ENCODE measurements at places on chromosomes 7 and 10.

GRCh38 chr7:22223807-22224206, 133.1 kb downstream of the RAPGEF5 start:
- no peak for ATAC-seq

DNA sequence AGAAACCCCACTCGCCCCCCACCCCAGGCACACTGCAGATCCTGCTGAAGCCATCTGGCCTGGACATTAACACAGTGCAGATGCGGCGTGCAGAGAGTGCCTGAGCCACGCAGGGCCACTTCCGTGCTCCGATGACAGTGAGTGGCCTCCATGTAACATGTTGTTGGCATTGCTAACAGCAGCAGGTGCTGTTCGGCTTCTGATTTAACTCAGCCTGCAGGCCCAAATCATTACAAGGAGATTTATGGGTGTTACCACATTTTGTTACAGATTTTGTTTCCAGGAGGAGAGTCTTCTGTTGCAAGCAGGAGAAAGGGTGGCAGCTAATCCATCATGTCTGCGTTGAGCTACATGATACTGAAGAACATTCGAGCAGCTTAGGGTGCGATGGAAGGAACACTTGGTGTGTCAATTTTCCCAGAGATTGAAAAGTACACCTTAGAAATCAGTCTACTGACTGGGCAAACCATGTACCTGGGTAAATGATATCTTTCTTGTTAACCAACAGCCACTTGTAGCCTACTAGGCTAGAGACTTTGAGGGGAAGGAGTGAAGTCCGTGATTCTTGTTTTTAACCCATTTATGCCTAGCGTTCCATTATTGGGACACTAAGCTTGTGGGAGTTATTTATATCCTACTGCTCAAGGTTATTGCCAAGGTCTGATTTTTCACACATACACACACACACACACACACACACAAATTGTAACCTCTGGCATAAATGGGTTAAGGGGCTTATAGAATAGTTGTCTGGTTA, 90.0 kb downstream of the JCAD start:
- ATAC-seq: no peak

DNA sequence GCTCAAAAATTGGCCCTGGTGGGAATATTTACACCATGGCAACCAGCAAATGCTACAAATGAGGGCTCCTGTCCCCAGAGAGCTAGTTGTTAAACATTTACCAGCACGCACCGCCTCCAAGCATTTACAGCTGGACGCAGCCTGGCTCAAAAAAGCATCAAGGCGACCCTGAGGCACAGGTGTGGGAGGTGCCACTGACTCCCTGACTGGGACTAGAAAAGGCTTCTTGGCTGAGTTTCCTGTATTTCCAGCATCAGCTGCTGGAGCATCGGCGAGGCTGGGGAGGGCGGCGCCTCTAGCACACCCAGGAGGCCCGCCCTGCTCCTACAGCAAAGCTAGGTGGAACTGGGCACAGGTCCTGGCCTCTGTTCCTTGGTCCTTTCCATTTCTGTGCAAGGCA, 43.5 kb upstream of the ZRANB1 start:
- no peak for ATAC-seq

- no peak for ATAC-seq
Measured at GRCh38 chr10:77016855-77017254, 620.8 kb downstream of the KCNMA1 start.

DNA sequence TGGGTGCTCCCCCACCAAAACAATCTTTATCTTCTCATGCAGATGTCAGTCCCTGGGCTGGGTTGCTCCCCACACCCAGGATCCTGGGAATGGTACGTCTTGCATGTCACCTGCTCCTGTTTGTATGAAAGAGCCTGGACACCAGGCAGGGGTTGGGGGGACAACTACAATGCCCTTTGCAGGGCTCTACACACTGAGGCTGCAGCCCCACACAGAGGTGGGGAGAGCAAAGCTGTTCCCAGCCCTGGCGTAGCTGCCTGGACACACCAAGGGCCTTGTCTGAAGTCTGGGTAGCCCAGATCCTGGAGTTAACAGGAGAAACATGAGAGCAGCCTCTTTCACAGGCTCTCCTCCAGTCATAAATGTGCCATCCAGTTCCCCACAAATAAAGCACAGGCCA, 61.2 kb upstream of the TMEM72 start:
- no peak for ATAC-seq

- ATAC-seq: peak; percentile 19
Measured at GRCh38 chr7:2471022-2471329, 5.2 kb downstream of the GRIFIN start.

- no peak for ATAC-seq
Measured at GRCh38 chr10:108187408-108188012, 1023.0 kb upstream of the SORCS1 start.

DNA sequence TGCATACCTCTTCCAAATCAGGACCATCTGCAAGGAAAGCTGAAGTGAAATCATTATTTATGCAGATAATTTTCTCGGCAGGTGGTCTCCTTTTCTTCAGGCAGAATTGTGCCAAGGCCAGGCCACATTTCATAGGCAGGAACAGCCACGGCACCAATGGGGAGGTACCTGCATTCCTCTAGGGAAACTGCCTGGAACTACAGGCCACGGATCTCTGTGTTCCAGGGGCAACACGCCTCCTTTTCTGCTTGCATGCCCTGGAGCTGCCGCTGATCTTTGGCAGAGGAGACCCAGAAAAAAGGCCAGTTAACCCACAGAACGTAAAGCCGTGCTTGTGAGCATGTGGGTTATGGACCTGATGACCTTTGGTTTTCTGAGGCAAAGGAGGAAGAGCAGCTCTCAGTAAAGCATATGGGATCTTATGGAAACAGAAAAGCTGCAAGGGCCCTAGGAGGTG, 111.2 kb upstream of the KIAA1217 start:
- ATAC-seq: no peak

DNA sequence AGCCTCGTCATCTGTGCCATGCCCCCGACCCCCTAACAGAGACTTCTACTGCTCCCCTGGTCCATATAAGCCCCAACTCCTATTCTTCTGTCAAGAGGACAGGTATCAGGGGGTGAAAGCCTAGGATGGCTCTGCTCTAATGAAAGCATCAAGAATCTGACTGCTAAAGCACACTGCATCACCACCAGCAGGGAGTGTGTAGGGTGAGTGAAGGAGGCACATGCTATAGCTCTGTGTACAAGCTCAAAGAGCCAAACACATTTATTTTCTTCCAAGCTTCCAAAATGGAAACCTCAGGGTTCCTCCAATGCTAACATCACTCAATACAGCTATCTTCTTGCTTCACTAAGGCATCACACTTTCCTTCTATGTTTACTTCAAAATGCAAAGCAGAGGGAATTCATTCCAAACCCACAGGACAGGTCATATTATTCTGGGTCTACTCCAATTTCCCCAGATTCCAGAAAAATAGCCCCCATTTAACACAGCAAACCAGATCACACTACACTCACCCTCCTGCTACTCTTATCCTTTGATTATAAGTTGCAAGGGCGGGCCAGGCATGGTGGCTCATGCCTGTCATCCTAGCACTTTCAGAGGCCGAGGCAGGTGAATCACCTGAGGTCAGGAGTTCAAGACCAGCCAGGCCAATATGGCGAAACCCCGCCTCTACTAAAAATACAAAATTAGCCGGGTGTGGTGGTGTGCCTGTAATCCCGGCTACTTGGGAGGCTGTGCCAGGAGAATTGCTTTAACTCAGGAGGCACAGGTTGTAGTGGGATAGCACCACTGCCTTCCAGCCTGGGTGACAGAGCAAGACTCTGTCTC, 36.6 kb downstream of the RHEB start:
- ATAC-seq: no peak

GRCh38 chr10:32341596-32341995, 5.4 kb downstream of the EPC1 start:
- ATAC-seq: no peak

GRCh38 chr10:8583096-8583495, 528.6 kb downstream of the GATA3 start:
- no peak for ATAC-seq

DNA sequence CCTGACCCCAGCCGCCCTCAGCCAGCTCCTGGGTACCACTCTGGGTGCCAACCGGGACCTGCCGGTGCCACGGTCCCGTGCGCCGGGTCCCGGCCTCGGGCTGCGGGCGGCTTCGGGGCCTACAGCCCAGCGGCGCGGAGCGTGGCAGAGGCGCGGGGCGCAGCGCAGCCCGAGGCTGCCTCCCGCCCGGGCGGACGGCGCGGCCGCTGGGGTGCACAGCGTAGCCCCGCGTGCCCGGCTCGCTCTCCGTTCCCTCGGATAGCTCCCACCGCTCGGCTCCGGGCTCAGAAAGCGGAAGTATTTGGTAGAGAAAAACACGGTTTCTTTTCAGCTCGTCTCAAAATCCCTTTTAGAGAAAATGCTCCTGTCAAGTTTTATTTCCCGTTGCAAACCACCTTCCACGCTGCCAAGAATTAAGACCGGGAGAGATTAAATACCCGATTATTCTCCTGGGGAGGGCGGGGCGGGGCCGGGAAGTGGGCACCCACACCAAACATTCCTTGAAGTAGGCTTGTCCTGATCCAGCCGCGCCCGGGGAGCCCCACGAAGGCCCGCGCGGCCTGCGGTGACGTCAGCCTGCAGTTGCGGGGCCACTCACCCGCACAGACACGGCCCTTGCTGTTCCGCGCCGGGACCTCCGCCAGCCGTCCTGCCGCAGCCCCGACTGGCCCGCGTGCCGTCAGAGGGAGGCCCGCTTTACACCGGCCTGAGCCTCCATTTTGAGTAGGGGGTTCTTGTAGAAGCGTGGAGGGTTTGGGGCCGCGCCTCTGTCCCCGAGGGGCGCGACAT, 7.2 kb downstream of the HOXA13 start:
- ATAC-seq: peak; percentile 25

- no peak for ATAC-seq
Measured at GRCh38 chr7:114062810-114063209, 144.0 kb upstream of the PPP1R3A start.

DNA sequence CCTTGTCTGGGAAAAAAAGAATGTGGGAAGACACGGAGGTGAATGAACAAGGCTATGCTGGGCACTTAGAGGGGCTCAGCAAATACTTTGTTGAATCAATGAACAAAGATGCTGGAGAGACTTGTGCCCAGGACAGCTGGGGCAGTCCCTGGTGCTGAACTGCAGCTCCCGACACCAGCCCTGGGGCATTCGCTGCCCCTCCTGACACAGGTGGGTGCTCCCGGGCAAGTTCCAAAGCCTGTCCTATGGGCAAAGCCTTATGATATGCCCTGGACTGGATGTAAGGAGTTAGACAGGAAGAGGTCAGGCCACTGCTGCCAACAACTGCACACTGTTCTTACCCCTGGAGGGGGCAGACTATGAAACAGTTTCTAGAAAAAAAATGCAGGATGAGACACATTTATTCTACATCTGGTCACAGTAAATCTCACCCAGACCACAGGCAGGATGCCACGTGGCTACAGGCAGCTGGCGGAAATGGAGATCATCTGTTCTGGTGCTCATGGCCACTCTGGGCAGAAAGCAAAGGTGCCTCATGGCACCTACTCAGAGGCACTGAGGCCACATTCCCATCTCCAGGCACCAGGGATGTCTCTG, 21.9 kb upstream of the FRAT2 start:
- no peak for ATAC-seq

DNA sequence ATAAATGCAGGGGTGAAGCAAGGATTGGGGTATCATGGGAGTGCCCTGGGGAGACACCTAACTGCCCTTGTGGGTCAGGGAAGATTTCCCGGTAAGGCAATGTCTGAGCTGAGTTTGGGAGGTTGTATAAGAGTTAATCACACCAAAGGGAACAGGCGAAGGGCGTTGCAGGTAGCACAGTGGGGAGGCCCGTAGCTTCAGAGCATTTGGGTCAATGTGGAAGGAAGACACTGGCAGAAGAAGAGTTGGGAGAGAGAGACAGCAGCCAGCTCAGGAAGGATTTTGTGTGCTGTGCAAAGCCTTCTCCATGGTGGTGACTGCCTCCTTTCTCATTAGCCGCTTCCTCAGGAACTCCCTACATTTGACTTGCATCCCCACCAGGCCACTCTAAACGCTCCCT, 80.8 kb upstream of the LEP start:
- ATAC-seq: no peak

- ATAC-seq: no peak
Measured at GRCh38 chr10:96588616-96589419, 2.0 kb upstream of the TM9SF3 start.

DNA sequence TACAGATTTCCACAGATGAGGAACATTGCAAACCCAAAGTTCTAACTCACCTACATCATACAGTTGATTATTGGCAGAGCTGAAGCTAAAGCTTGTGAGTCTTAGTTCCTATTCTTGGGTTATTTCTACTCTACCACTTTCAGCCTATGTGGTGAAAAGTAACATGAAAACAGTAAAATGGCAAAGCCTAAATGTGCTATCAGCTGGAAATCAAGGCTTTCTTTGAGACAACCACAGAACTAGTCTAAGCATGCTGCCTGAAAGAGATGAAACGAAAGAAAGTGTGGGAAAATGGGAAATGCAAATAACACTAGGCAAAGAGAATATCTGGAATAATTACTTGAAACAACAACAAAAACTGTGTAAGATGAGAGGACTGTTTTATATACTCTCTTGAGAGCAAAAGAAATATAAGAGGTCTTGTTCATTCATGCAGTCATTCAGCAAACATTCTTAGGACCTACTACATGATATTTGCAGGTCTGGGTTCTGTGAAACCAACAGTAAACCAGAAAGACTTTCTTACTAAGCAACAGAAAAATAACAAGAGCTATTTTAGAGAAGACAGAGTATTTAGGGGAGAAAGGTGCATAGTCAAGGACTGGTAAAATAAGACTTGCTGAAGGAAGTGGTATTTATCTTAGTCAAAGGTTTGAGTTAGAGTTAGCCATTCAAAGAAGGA, 437.1 kb downstream of the HTR7 start:
- ATAC-seq: no peak

- ATAC-seq: no peak
Measured at GRCh38 chr10:7417807-7418206, 7.0 kb upstream of the SFMBT2 start.

DNA sequence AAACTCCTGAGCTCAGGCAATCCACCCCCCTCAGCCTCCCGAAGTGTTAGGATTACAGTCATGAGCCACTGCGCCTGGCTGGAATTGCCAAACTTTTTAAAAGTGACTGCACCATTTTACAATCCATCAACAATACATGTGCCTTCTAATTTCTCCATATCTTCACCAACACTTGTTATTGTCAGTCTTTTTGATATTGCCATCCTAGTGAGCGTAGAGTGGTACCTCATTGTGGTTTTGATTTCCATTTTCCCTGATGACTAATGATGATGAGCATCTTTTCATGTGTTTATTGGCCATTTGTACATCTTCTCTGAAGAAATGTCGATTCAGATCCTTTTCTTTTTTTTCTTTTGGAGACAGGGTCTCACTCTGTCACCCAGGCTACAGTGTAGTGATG, 21.7 kb upstream of the STRIP2 start:
- ATAC-seq: no peak
